Thoracic aorta endothelial cell (primary cell): ENCODE measurements at places on chromosomes 5 and 9. TPM values are rescaled to one million over a fixed set of nuclear protein-coding genes. Genes with fewer than 3 reads are reported as not detected.

SLIT3 gene
- 0.13 and 1.0 TPM in 2 replicates for total RNA-seq

SERINC5 gene
- 11.0 and 11.1 TPM in 2 replicates for total RNA-seq

PCDHAC1 gene
- total RNA-seq = under 0.01 TPM in 1 of 2 replicates, not detected in the other

SEMA5A gene
- total RNA-seq = 0.07 and 0.27 TPM in 2 replicates

HAPLN1 gene
- 0.13 and 0.29 TPM in 2 replicates for total RNA-seq

FSTL4 gene
- total RNA-seq = not detected in 2 replicates

LRRTM2 gene
- total RNA-seq = 0.13 and 0.43 TPM in 2 replicates

NMUR2 gene
- total RNA-seq = not detected in 2 replicates

PFN3 gene
- not detected in 2 replicates for total RNA-seq

PCDHGA1 gene
- 0.22 and 0.40 TPM in 2 replicates for total RNA-seq

HMMR gene
- total RNA-seq = 53.1 and 75.2 TPM in 2 replicates

KIF20A gene
- total RNA-seq = 63.7 and 116 TPM in 2 replicates

LHX3 gene
- total RNA-seq = not detected in 2 replicates

ROR2 gene
- total RNA-seq = not detected in 2 replicates

RMRP gene
- total RNA-seq = 17,175 and 23,866 TPM in 2 replicates

CBY3 gene
- total RNA-seq = not detected in 2 replicates

ANKRD20A1 gene
- total RNA-seq = 6.6 and 8.1 TPM in 2 replicates

CAPSL gene
- not detected in 2 replicates for total RNA-seq

TAF11L6 gene
- not detected in 2 replicates for total RNA-seq

RXFP3 gene
- total RNA-seq = not detected in 2 replicates

NMRK1 gene
- 31.0 and 36.2 TPM in 2 replicates for total RNA-seq

PRXL2C gene
- total RNA-seq = 16.4 and 24.6 TPM in 2 replicates

BTNL9 gene
- total RNA-seq = not detected in 2 replicates

CLK4 gene
- total RNA-seq = 28.1 and 35.5 TPM in 2 replicates

KCNV2 gene
- not detected in 2 replicates for total RNA-seq

WNT8A gene
- total RNA-seq = not detected in 2 replicates

OMD gene
- not detected in 2 replicates for total RNA-seq

CARD19 gene
- total RNA-seq = 52.3 and 68.4 TPM in 2 replicates

PPP3R2 gene
- not detected in 2 replicates for total RNA-seq

ALDH7A1 gene
- 62.4 and 71.1 TPM in 2 replicates for total RNA-seq

SAXO1 gene
- under 0.01 TPM in 1 of 2 replicates, not detected in the other for total RNA-seq

COL15A1 gene
- total RNA-seq = not detected in 2 replicates

ORM2 gene
- total RNA-seq = not detected in 2 replicates

ATG10 gene
- 6.9 and 7.6 TPM in 2 replicates for total RNA-seq

SURF6 gene
- total RNA-seq = 11.0 and 11.3 TPM in 2 replicates

TAF11L5 gene
- total RNA-seq = not detected in 2 replicates

SLC38A9 gene
- total RNA-seq = 33.6 and 45.1 TPM in 2 replicates
